Pancreas (tissue), 10 donors: ENCODE measurements at places on chromosomes 1 and 21.
A peak's percentile ranks its signal among the peaks of the same experiment; 100 is the strongest.

DNA sequence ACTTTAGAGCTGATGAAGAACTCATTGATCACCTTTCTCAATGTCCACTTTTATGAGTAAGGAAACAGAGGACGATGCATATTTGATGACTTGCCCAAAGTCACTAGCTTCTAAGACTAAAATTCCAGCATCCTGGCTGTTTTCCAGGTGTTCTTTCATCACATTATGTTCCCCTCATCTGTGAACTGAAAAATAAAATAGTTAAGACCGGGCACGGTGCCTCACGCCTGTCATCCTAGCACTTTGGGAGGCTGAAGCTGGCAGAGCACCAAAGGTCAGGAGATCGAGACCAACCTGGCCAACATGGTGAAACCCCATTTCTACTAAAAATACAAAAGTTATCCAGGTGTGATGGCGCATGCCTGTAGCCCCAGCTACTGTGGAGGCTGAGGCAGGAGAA lies 297.5 kb downstream of the DUSP10 start:
- DNase-seq = no peak

DNA sequence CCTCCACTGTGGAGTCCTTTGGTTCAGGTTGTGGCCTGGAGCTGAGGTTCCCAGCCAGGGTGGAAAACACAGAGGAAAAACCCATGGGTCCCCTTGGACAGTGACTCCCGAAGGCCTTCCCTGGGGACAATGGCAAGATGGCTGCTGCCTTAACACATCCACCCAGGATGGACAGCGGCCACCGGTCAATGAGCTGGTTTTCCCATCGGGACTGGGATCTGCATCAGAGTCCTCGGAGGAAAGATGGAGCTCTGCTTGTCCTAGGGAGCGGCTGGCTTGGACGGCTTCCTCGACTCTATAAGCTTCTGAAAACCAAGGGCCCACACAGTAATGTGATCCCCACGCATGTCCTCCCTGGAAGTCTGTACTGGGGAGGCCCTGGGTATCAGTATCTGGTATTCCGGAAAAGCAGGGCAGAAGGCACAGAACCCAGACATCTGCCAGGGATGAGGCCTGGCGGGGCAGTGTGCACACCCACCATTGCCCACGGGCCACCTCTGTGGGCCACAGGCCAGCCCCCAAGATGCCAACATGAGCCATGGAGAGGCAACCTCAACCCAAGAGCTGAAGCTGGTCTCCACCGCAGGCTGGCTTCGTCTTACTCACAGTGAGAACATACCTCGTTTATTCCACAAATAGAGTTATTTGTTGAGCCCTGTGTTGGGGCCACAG lies 94.7 kb upstream of the VAMP3 start:
- DNase-seq = no peak

- no peak for DNase-seq
These were observed 212.4 kb downstream of the BACH1 start for GRCh38 chr21:29511096-29511495.

GRCh38 chr1:15383810-15384209 lies 25.9 kb upstream of the EFHD2 start:
- no peak for DNase-seq

DNA sequence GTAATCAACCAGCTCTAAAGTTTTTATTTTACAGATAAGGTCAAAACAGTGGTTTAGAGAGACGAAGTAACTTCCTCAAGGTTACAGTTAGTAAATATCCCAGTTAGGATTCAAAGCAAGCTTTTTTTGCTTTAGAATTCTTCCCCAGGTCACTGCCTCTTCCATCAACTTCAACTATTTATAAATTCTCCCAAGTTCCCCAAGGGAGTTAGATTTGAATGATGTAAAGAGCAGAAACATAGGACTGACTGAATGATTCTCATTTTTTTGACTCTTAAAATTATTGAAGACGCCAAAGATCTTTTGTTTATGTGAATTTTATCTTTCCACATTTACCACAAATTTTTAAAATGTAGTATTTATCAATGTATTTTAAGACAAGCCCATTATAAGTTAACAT lies 4.1 kb downstream of the POGZ start:
- DNase-seq = no peak

- DNase-seq = no peak
These were observed 43.2 kb downstream of the CNN3 start for GRCh38 chr1:94883691-94884090.

DNA sequence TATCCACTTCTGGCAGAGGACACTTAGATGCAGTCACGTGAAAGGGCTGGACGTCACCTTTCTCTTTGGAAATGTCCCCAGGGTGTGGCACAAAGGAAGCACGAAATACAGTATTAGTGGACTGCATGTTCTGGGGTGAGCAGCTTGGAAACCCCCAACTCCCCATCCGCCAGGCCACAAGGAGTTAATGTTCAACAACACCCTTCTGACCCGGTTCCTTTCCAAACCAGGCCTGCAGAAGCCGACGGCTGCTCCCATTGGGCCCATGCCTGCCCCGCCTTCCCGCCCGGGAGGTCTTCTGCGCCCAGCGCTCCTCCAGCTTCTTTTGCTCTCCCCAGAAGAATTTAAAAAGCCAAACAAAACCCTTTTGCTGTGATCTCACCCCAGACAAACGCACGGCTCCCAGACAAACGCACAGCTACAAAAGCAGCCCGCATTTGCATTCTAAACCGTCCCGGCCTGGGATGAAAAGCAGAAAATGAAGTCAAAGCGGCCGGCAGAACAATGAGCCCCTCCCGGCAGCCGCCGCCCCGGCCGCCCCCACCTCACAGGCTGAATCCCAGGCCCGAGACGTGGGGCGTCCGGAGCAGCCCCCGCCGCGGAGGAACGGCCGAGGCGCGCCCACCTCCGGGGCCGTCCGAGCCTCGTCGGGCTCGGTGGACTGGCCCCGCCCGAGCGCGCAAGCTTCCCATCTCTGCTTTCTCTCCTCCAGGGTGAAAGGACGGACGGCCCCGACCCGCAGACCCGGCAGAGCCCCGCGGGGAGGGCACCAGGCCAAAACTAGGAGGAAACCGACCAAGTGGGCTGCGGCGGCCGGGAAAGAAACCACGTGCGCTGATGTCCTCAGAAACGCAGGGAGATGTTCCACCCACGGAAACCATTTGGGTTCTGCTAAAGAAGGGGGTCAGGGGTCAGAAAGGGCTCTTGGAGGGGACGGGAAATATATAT lies 101.9 kb downstream of the PLPP3 start:
- DNase-seq = peak; percentile 80

- DNase-seq = no peak
These were observed 90.1 kb downstream of the ZNF648 start for GRCh38 chr1:181971424-181971823.

- no peak for DNase-seq
These were observed 7.2 kb downstream of the C1orf35 start for GRCh38 chr1:228095938-228096337.
